ENCODE measurements at places on chromosomes 2 and 18.

DNA sequence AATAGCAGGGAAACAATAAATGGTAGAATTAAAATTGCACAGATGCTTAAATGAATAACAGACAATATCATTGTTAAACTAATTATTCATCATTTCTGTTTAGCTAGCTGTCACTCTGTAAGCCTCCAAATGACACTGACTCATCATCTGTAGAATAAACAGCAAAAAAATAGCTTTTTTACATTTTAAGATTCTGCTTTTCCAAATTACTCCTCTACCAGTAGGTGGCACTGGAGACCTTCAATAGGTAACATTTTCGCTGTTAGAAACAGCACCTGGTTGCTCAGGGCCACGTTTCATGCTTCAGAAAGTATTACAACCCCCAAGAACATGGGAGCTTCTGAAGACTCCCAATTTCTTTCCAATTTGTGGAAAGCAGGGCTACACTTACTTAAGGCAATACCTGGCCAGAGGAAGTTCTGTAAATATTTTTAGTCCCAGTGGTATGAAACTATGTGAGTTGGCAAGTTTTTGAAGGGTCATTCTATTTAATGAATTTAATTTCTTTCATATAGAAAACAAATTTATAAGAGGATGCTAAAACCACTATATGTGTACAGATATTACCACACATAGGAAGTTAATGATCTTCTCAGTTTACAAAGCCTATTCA is 45.4 kb downstream of the TTN start:
- DNase-seq, result no peak

- DNase-seq, result no peak
Observed at GRCh38 chr2:179348906-179349305, 84.3 kb upstream of the SESTD1 start.

- no peak for DNase-seq
Observed at GRCh38 chr2:84071050-84071449, 388.0 kb downstream of the SUCLG1 start.

DNA sequence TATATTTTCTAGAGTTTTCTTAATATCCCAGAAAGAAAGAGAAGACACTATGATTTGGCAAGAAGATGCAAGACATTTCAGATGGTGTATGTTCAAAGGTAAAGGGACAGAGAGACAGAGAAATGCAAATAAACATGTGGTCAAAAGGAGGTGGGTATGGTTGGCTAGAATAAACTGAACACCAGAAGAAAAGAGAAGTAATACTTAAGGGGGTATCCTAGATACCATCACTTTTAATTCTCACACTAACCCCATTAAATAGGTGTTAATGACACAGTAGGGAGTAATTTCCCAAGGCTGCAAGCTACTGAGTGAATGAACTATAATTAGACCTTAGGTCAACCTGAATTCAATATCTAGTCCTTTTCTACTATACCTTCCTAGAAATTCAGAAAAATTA is 111.2 kb upstream of the CD226 start:
- no peak for DNase-seq

DNA sequence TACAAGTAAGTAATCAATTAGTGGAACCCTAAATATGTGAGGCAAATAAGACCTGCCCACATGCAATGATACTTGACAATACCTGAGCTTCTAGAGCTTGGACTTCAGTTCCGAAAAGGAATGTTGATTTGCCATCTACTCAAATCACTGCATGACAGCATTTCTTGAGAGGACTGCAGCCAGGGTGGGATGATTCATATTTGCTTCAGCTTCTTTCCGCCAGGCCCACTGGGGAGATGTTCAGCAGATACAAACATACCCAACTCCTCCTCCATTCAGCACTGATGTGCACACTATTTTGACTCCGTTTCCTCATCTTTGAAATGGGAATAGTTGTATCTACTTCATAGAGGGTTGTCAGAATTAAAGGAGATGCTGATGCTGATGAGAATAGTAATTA is 28.8 kb upstream of the TMEM177 start:
- DNase-seq, result no peak

DNA sequence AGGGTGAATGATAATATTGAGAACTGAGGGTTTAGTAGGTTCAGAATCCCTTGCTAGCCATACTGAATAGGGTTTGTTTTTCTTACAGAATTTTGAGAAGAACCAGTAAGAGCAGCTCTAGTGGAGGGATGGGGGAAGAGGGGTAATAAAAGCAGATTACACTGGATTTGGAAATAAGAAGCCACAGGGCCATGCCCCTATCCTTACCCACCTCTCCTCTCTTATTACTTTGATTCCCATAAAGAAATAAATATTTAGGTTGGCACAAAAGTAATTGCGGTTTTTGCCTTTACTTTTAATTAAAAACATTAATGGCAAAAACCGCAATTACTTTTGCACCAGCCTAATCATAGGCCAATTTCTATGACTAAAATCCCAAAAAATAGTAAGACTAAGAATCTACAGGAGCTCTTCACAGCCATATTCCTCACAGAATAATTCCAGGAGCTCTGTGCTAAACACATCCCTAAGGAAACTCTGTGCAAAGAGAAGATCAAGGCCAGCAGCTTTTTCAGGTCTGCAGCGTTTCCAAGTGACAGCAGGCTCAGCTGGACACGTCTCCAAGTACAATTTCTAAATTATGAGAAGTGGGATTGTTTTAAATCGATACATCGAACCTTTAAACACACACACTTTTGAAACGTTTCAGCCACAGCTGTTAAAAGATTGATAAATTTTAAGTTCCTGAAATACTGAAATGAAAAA is 58.4 kb upstream of the RTN4 start:
- DNase-seq, result no peak

DNA sequence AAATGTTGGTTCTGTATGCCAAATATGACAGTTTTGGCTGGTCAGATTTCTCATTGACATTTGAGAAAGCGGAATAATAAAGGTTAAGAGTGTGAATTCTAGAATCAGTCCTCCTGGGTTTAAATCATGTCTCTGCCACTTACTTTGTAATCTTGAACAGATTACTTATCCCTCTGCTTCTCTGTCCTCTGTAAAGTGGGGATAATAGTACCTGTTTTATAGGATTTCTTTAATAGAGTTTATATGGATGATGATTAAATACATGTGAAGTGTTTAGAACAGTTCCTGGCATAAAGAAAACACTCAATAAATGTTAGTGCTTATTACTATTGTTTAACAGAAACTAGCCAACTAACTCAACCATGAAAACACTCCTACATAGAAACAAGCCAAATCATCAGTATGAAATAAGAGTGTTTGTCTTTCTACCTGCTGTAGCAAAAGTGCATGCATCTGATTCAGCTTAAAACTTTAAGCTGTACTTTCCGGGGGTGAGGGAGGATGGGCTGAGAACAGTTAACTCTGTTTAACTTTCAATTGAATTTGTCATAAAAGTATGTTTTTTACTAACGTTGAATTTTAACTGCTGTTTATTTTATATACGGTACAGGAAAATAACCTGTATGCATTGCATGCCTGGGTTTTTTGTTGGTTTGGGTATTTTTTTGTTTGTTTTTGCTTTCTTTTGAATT is 6.8 kb downstream of the HTR2B start:
- no peak for DNase-seq

DNA sequence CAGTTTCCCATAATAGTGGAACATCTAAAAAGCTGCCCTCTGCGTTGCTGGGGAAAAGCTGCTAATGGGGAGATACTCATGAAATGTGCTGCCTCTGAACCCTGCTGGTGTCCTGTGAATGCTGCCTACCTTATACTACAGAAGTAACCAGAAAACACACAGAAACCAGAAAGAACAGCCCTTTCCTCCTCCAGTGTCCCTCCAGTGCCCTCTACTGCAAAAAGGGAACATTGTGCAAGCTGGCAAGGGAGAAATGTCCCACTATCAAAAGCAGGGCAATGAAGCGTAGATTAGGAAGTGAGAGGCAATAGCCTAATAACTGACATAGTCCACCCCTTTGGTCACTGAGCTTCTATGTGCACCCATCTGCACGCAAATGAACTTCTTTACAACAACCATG is 162.7 kb upstream of the ETAA1 start:
- no peak for DNase-seq

DNA sequence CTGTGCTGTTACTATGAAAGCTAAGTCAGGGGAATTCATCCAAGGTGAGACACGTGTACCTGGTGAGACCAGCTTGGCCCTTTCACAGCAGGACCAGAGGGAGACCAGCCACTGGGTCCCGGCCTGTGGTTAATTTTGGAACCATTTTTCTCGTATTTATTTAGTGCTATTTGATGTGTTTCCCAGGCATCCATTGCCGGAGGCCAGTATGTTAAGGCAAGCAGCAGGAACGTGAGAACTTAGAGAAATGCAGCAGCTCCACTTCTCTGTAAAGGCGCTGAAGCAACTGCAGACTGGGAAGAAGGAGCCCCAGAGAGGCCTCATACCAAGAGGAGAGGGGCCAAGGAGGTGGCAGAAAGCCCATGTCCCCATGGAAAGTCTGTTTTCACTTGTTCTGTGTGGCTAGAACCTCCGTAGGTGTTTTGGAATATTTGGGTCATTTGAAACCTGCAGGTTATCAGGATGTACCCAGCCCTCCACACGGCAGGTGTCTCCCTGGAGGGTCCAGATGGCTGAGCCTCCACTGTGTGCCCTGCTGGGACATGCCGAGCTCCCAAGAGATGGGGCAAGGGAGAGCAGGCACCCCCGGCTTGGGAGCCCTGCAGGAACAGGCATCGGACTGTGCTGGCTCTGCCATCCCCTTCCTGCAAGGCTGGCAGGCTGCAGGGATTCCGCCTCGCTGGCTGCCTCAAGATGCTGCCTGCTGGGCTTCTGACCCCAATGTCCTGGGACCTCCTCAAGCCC is 256.0 kb upstream of the RAB6C start:
- DNase-seq, result no peak

DNA sequence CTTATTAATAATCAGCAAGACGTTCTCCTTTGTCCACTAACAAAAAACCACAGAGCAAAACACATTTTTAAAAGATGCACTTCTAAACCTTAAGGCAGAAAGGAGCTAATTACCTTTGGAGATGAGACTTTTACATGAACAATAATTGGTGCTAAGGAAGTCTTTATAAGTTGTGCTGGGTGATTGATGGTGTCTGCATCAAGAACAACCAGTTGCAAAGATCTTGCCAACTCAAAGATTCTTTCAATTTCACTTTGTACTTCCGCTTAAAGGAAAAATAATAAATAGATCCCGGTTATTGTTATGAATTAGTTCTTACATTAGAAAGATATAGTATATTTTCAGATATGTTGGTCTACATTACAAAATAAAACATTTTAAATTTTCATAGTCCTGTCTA is 26.9 kb upstream of the ARL5A start:
- DNase-seq, result no peak
